ENCODE measurements at places on chromosomes 5 and 9. TPM values are rescaled to one million over a fixed set of nuclear protein-coding genes. Genes with fewer than 3 reads are reported as not detected.

C5orf52 gene
- total RNA-seq: not detected

- DNase-seq: no peak
Measured at GRCh38 chr9:113511856-113512761, 48.6 kb downstream of the RGS3 start.

- no peak for DNase-seq
Measured at GRCh38 chr5:163912046-163912445, 406.6 kb downstream of the MAT2B start.

DNA sequence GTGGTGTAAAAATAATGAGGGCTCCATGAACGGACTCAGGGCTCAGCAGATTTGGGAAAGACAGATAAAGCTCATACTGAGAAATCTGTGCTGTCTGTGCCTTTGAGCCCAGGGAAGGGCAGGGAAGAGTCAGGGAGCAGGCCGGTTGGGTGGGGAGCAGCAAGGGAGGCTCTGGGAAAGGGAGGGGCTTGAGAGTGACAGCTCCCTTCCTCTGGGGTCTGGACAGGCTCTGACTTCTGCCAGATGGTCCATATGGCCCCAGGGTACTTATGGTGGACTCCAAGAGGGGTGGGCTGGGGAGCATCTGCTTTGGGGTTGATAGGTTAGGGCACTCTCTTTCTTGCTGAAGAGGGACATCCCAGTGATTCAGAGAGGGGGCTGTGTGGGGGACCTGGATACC lies 2.1 kb downstream of the NPR2 start:
- no peak for DNase-seq

DNA sequence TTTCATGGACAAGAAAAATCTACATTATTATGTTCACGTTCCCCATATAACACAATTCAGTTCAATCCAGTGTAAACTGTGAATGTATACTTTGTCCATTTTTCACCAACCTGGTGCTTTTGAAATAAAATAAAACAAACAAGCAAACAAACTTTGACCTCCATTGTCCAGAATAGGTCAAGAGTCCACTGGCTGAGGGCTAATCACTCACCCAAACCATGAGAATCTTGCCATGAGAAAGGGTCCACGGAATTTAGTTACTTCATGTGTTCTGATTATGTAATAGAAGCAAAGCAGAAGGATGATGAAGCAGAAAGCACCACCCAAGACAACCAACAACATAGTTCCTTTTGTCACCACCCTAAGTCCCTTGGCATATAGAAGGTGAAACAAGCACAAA lies 28.7 kb downstream of the DIAPH1 start:
- no peak for DNase-seq

CYSRT1 gene
- total RNA-seq: 1.9 TPM

PCDHGB4 gene
- total RNA-seq: 8.0 TPM

DNA sequence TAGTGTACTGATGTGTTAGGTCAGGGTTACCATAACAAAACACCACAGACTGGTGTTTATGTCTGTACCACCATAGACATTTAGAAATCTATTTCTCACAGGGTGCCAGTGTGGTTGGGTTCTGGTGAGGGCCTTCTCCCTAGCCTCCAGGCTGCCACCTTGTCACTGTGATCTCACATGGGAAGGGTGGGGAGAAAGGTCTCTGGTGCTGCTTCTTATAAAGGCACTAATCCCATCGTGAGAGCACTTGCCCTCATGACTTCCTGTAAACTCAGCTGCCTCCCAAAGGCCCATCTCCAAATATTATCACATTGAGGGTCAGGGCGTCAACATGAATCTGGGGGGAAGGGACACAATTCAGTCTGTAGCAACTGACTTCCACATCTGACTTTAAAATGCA lies 49.8 kb downstream of the PIK3R1 start:
- DNase-seq: no peak

CBY3 gene
- total RNA-seq: not detected

- no peak for DNase-seq
Measured at GRCh38 chr5:65013166-65013565, 244.4 kb downstream of the CWC27 start.

DNA sequence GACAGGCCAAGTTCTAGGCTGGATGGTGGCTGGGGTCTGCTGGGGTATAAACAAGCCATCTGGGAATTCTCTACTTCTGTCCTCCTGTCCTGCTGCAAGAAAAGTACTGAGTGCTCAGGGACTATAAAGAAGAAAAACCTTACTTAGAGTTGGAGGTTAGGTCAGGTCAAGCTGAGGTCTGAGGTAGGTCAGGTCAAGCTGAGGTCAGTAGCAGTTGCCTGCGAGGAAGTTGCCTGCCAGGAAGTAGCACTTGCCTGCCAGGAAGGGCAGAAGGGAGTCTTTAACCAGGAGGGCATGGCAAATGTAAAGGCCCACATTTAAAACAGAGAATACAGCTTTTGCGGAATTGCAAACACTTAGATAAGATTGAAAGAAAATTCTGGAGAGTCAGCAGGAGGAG lies 51.3 kb upstream of the PRLR start:
- DNase-seq: no peak

- DNase-seq: no peak
Measured at GRCh38 chr5:107324809-107325208, 345.9 kb downstream of the EFNA5 start.

SLC45A2 gene
- total RNA-seq: not detected

DNA sequence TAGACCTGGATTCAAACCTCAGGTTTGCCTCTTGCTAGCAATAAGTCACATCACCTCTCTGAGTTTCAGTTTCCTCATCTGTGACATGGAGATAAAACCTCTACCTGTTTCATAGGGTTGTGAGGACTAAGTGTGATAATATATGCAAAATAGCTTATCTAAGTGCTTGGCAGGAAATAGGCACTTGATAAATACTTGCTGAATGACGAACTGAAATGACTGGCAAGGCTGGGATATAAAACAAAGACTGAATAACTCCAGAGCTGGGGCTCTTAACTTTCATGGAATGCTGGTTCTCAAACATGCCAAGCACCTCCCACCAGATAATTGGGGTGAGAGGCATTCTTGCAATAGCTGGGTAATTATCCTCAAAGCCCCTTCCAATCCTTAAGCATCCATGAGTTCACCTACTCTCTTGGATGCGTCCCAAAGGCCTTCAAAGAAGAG lies 87.6 kb downstream of the ADRB2 start:
- no peak for DNase-seq

GRCh38 chr9:120711354-120711753 lies 2.9 kb downstream of the MEGF9 start:
- no peak for DNase-seq

- no peak for DNase-seq
Measured at GRCh38 chr9:9552665-9553064, 1060.1 kb downstream of the PTPRD start.

PCDHGB3 gene
- total RNA-seq: 3.2 TPM

MCC gene
- 88.8 TPM for total RNA-seq

All from ureter (tissue), 1 donor.